ENCODE measurements at places on chromosomes 11 and 22. TPM values are rescaled to one million over a fixed set of nuclear protein-coding genes. Genes with fewer than 3 reads are reported as not detected.
A peak's percentile ranks its signal among the peaks of the same experiment; 100 is the strongest.

The SLC37A2 gene
- 0.55 TPM for total RNA-seq

The ALX4 gene
- 0.03 TPM for total RNA-seq

The SCN2B gene
- total RNA-seq = 0.06 TPM

The TEX12 gene
- total RNA-seq = not detected

The MAFF gene
- total RNA-seq = 6.2 TPM

The CBLIF gene
- total RNA-seq = not detected

GRCh38 chr11:130483124-130483523 is 34.7 kb downstream of the ADAMTS15 start:
- DNase-seq = no peak
- no peaks in the 10 kb centered on the region for H3K4me1 ChIP-seq

- no peak overlapping the region for H3K4me3 ChIP-seq
- no peaks in the 10 kb centered on the region for H3K36me3 ChIP-seq
- no peaks in the 10 kb centered on the region for H3K4me1 ChIP-seq
- no peak overlapping the region for H3K27ac ChIP-seq
- no peak for DNase-seq
Observed at GRCh38 chr11:90805172-90805571, 582.3 kb upstream of the CHORDC1 start.

- H3K4me3 ChIP-seq = no peak overlapping the region
- H3K27ac ChIP-seq = no peak overlapping the region
- no peak for DNase-seq
- H3K27me3 ChIP-seq = no peaks in the 10 kb centered on the region
- H3K4me1 ChIP-seq = peaks cover 2% of the 10 kb centered on the region
Observed at GRCh38 chr11:11407065-11407762, 54.2 kb upstream of the CSNK2A3 start.

DNA sequence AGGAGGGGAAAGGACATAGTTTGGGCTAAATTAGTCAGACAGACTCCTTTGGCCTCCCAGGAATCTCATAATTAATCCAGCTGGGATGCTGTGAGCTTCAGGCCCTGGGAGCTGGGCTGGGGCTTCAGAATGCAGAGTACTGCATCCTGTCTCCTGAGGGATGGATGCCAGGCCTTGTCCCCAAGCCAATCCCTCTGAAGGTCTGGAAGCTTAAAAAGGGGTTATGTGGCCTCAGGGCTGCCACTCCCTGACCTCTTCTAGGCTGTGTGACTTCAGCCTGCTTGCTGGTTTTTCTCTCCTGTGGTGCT is 6.9 kb upstream of the LRRC32 start:
- no peaks in the 10 kb centered on the region for H3K27me3 ChIP-seq
- no peak overlapping the region for H3K4me3 ChIP-seq
- no peaks in the 10 kb centered on the region for H3K4me1 ChIP-seq
- H3K36me3 ChIP-seq = no peaks in the 10 kb centered on the region

GRCh38 chr11:71131861-71132260 is 120.5 kb downstream of the SHANK2 start:
- H3K4me1 ChIP-seq = no peaks in the 10 kb centered on the region
- H3K4me3 ChIP-seq = no peak overlapping the region
- H3K27ac ChIP-seq = no peak overlapping the region
- no peaks in the 10 kb centered on the region for H3K36me3 ChIP-seq
- no peaks in the 10 kb centered on the region for H3K27me3 ChIP-seq

DNA sequence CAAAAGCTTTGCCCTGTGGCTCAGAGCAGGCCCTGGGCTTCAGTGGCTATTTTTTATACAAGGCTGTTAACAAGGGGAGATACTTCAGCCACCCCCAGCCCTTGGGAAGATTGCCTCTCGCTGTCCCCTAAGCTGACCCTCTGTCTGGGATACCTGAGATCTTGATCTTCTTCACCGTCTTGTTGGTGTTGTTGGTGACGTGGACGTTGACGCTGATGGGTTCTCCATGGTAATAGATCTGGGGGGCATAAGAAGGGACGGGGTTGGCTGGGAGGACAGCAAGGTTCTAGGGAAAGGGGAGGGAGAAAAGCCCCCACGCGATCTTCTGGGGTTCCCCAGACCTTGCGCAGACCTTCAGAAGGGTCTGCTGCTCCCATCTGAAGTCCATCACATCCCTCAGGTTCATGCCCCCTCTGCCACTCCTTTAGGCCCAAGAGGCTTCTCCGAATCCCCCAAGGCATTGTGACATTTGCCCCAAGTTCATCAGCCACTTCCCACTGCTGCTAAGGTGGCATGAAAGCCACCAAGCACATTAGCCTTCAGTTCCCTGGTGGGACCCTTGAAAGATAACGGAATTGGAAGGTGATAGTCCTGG is 36.7 kb downstream of the TPBGL start:
- DNase-seq = no peak
- H3K4me3 ChIP-seq = no peak overlapping the region
- H3K27me3 ChIP-seq = no peaks in the 10 kb centered on the region
- no peak overlapping the region for H3K27ac ChIP-seq
- no peaks in the 10 kb centered on the region for H3K36me3 ChIP-seq

DNA sequence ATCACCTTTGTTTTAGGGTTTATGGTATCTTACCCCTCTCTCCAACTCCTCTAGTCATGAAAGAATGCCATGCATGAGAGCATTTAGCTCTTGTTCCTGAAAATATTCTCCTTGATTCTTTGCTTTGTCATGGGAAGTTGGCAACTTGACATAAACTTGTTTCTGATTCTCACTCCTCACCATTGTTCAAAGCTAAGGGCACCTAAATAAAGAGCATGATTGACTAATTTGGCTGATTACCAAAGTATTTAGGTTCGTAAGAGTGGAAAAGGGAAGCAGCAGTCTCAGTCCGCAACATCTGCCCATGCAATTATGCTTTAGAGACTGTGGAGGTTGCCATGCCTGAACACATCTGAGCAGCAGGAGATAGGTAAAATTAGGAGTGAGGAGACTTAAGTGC is 26.4 kb downstream of the OR52K1 start:
- no peak for DNase-seq
- H3K36me3 ChIP-seq = no peaks in the 10 kb centered on the region
- H3K27ac ChIP-seq = no peak overlapping the region
- no peak overlapping the region for H3K4me3 ChIP-seq
- H3K4me1 ChIP-seq = no peaks in the 10 kb centered on the region
- no peaks in the 10 kb centered on the region for H3K27me3 ChIP-seq

DNA sequence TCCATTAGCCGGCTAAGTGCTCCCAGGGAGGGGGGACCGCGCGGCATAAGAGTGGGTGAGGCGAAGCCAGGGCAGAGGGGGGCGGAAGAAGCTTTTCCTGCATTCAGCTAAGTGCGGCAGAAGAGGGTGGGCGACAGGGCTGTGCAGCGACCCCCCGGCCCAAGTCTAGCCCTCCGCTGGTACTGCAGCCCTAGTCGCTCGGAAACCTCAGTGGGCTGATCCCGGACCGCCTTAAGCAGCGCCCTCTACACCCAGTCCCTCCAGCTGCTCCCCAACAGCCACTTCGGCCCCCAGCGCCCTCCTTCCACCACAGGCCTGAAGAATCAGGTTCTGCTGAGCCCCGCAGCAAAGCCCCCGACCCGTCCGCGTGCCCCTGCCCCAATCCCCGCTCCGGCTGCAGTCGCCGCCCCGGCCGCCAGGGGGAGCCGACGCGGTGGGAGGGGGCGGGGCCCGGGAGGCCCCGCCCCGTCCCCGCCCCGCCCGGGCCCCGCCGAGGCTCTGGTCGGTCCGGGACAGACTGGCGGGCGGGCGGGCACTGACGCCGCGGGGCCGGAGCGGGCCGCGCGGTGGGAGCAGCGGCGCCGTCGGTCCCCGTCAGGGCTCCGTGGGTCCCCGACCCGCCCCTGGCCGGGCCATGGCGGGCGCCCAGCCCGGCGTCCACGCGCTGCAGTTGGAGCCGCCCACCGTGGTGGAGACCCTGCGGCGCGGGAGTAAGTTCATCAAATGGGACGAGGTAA is at the start of gene PLCB3:
PLCB3 (plus strand) TSS at position 515 of the 737 bp plus-strand sequence; CDS start at position 635, 120 bp downstream.
- H3K4me1 ChIP-seq = peaks cover 4% of the 10 kb centered on the region
- H3K27ac ChIP-seq = no peak within 1 kb of the TSS
- H3K27me3 ChIP-seq = no peaks in the 10 kb centered on the region
- peak; percentile 73 for DNase-seq
- H3K36me3 ChIP-seq = peaks cover 3% of the 10 kb centered on the region

DNA sequence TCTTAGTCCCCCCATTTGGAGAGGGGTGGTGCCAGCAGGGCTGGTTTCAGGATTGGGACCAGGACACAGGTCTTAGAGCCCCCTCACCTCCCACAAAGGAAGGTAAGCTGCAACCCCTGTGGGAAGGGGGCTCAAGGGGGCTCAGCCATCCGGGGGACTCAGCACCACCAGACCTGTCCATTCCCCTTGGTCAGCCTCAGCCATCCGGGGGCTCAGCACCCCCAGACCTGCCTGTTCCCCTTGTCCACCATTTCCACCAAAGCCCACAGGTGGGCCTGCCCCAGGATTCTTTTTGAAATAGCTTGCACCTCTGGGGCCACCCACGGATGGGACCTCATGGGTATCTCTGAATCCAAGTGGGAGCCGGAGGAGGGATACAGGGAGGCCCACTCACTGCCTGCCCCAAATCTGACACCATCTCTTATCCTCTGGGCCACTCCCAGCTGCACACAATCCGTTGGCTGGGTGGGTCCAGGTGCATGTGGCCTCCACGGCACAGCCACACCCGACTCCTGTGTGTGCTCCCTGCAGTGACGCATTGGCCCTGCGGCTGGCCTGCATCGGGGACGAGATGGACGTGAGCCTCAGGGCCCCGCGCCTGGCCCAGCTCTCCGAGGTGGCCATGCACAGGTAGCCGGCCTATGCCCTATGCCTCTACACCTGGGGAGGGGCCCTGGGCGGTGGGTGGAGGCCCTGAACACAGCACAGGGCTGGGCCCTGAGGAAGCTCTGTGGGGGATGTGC is 15.9 kb downstream of the MCAT start:
- no peak overlapping the region for H3K4me3 ChIP-seq
- peaks cover 5% of the 10 kb centered on the region for H3K4me1 ChIP-seq
- DNase-seq = no peak
- no peaks in the 10 kb centered on the region for H3K27me3 ChIP-seq

- no peaks in the 10 kb centered on the region for H3K36me3 ChIP-seq
- H3K4me3 ChIP-seq = peak within 1 kb of the TSS; percentile 64
- H3K27ac ChIP-seq = peak within 1 kb of the TSS; percentile 91
- no peaks in the 10 kb centered on the region for H3K27me3 ChIP-seq
- peak; percentile 83 for DNase-seq
Observed at GRCh38 chr11:66371627-66372415, at the start of gene SLC29A2. SLC29A2 (minus strand) TSS chr11:66371760; CDS start chr11:66371591, 169 bp downstream.

GRCh38 chr22:38260761-38261681 is 11.8 kb downstream of the TMEM184B start:
- DNase-seq = no peak
- no peak overlapping the region for H3K4me3 ChIP-seq
- H3K36me3 ChIP-seq = no peaks in the 10 kb centered on the region
- H3K27ac ChIP-seq = peak overlapping the region; percentile 42
- peaks cover 16% of the 10 kb centered on the region for H3K4me1 ChIP-seq

GRCh38 chr11:66887526-66887925 is 30.7 kb downstream of the LRFN4 start:
- H3K27ac ChIP-seq = no peak overlapping the region
- no peak for DNase-seq
- H3K4me1 ChIP-seq = no peaks in the 10 kb centered on the region
- H3K36me3 ChIP-seq = no peaks in the 10 kb centered on the region
- H3K4me3 ChIP-seq = no peak overlapping the region

DNA sequence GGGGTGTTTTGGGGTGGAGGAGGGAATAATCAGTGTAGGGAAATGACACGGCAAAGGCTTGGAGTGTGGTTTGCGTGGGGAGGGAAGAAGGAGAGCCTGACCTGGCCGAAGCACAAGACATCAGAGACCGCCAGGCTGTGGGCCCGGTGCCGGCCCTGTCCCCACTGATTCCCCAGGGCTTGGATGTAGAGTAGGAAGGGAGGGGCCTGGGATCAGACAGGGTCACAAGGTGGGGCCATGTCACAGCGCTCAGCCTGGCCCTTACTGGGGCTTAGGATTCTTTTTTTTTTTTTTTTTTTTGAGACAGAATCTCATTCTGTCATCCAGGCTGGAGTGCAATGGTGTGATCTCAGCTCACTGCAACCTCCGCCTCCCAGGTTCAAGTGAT is 9.8 kb downstream of the PICK1 start:
- no peak overlapping the region for H3K4me3 ChIP-seq
- H3K27me3 ChIP-seq = no peaks in the 10 kb centered on the region

DNA sequence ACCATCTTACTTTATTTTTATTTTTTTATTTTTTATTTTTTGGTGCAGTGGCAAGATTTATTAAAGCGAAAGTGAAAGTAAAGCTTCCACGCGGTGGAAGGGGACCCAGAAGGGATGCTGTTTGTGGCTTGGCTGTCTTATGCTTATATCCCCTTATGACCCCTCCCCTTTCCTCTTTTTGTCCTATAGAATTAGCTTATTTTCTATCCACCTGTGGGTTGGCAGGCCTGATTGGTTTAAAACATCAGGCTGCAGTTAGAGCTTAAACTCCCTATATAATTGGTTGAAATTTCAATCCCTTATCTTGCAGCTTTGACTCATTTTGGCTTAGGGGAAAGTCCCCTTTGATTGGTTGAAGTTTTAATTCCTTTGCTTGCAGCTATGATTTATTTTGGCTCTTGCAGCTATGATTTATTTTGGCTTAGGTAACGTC is 50.5 kb downstream of the NNMT start:
- H3K27ac ChIP-seq = no peak overlapping the region
- no peak overlapping the region for H3K4me3 ChIP-seq
- no peaks in the 10 kb centered on the region for H3K36me3 ChIP-seq
- no peaks in the 10 kb centered on the region for H3K27me3 ChIP-seq
- no peaks in the 10 kb centered on the region for H3K4me1 ChIP-seq

- H3K36me3 ChIP-seq = no peaks in the 10 kb centered on the region
- H3K27ac ChIP-seq = no peak overlapping the region
- H3K4me3 ChIP-seq = no peak overlapping the region
- DNase-seq = no peak
- H3K27me3 ChIP-seq = no peaks in the 10 kb centered on the region
Observed at GRCh38 chr22:32557444-32557843, 82.8 kb downstream of the FBXO7 start.

GRCh38 chr11:1117992-1118391 is 39.8 kb upstream of the MUC5AC start:
- no peaks in the 10 kb centered on the region for H3K36me3 ChIP-seq
- no peaks in the 10 kb centered on the region for H3K27me3 ChIP-seq
- H3K4me3 ChIP-seq = no peak overlapping the region
- H3K4me1 ChIP-seq = no peaks in the 10 kb centered on the region
- H3K27ac ChIP-seq = no peak overlapping the region

DNA sequence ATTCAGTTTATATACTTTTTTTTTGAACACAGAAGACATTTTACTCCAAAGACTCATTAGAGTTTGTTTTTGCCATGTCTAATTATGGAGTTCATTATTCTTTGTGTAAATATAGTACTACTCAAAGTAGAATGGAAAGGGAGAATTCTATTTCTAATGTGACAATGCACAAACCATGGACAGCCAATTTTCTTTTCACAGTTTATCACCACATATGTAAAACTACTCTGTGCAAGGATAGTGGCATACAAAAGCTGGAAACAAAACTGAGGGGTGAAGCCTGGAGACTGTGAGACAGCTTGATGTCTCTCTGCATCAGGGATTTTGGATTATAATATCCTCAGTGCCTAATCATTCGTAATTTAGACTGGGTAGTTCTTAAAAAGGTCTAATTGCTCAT is 75.5 kb downstream of the LUZP2 start:
- H3K27ac ChIP-seq = no peak overlapping the region
- no peaks in the 10 kb centered on the region for H3K4me1 ChIP-seq
- DNase-seq = no peak
- no peaks in the 10 kb centered on the region for H3K36me3 ChIP-seq
